Stimulated activated CD4-positive, alpha-beta T cell treated with anti-CD3 and anti-CD28 coated beads, Interleukin-15, amount 100 ng/mL, for 24 hours (primary cell): ENCODE measurements at places on chromosomes 7 and 10.

DNA sequence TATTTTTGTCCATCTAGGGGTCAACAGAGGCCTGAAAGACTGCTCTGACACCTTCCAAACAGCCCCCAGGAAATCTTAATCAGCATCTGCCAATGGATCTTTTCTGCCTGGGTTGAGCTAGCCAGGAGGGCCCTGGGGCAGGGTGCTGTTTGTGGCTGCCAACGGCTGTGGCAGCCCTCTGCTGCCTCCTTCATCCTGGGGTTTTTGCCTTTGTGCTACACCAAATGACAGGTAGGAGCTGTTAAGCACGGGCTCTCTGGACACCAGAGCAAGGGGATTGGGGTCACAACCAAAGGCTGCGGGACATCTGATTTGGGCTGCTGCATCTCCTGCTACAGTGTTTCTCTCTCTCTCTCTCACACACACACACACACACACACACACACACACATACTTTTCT, 2.0 kb upstream of the KIAA1217 start:
- DNase-seq = no peak

DNA sequence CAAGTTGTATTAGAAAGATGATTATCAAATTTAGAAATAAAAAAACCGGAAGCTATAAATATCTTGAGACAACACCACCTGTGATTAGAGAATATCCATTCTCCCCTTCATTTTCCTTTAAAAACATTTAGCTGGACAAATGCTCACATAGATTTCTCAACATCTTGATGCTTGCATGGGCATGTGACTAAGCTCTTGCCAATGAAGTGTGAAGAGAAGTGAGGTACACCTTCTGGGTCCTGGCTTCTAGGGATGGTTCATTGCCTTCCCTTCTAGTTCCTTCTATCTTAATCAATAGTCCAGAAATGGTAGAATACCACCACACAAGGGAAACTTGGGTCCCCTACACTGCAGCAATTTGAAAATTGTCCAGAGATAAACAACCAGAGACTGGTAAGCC, 41.0 kb downstream of the WAPL start:
- no peak for DNase-seq

GRCh38 chr10:77710081-77710551, 72.5 kb upstream of the KCNMA1 start:
- DNase-seq = peak; percentile 21

GRCh38 chr7:14899030-14899429, 3.5 kb downstream of the DGKB start:
- DNase-seq = no peak

DNA sequence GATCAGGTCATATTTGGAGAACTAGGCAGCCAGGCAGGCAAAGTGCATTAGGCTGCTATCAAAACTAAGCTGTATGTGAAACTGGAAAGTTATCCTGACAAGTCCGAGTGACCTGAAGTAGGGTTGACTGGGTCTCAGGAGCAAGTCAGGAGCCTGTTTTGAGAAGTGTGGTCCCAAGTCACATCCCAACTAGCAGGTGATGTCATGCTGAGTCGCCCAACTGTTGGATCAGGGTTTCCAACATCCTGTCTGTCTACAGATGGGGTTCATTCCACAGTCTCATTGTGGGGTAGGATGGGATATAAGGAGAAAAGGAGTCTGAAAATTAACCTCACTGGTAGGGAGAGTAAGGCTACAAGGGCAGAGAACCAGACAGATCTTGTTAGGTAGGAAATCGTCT, 27.0 kb downstream of the SLC26A4 start:
- DNase-seq = no peak

GRCh38 chr7:85055906-85056305, 130.9 kb downstream of the SEMA3D start:
- no peak for DNase-seq

DNA sequence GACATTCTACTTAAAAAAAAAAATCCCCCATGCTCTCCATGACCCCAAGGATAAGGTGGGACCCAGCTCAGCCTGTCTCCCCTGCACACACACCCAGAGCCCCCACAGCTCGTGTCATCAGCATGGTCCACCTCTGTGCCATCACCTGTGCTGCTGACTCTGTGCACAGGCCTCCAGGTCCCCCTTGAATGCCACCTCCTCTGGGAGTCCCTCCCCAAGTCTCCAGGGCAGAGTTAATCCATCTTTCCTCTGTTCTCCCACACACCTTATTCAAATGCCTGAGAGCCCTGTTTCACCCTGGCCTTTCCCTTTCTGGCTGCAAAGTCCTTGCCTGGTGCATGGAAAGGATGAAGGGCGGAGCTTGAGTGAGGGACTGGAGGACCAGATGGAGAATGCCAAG, 194.1 kb upstream of the LYZL2 start:
- DNase-seq = no peak

- DNase-seq = no peak
Measured at GRCh38 chr7:112306903-112307302, 100.4 kb downstream of the ZNF277 start.

DNA sequence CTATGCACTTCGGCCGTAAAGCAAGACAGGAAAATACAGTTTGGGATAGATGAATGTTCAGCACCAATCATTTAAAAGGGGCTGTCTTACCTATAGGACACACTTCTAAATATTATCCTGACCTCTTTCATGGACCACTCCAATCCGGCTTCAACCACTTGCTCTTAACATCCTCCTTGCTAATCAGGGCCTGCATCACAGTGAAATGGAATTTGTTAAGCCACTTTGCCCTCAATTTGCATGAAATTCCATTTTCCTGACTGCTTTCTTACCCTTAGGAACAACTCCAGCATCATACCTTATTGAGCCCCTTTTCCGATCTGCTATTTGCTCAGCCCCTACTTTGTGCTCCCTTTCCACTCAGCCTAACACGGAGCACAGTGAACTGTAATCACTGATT, 667.3 kb downstream of the PHTF2 start:
- DNase-seq = no peak

- no peak for DNase-seq
Measured at GRCh38 chr10:77700086-77700485, 62.5 kb upstream of the KCNMA1 start.

GRCh38 chr10:80522756-80523363, 14.8 kb upstream of the SH2D4B start:
- DNase-seq = no peak

DNA sequence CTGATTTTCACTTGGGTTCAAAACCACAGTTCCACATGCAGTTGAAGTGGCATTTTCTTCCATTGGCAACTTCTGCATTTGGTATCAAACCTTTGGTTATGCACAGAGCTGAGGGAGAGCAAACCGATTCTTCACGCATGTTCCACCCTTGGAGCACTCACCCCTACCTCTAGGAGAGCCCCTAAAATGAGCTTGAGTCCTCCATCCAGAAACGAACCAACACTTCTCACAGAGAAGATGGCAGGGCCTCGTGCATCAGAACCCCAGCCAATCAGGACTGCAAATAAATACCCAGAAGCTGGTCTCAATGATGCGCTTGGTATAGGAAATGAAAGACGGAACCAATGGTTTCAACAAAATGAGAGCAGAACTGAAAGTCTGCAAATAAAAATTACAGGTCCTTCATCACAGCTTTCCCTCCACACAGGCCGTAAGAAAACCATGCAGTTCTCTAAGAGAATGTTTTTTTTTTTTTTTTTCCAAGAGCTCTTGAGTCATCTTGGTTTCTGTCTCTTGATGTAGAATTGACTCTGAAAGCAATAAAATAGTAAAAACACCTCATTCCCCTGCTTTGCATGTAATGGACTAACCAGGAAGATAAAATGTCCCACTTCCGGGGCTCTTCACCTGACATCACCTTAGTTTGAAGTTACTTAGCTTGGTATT, 23.9 kb downstream of the KLF6 start:
- peak; percentile 40 for DNase-seq

GRCh38 chr10:35852721-35853120, 210.6 kb upstream of the FZD8 start:
- DNase-seq = no peak
